ENCODE measurements at places on chromosomes 3 and 15. TPM values are rescaled to one million over a fixed set of nuclear protein-coding genes. Genes with fewer than 3 reads are reported as not detected.

GRCh38 chr3:90180096-90180495 lies 1072.7 kb downstream of the EPHA3 start:
- DNase-seq: no peak

DNA sequence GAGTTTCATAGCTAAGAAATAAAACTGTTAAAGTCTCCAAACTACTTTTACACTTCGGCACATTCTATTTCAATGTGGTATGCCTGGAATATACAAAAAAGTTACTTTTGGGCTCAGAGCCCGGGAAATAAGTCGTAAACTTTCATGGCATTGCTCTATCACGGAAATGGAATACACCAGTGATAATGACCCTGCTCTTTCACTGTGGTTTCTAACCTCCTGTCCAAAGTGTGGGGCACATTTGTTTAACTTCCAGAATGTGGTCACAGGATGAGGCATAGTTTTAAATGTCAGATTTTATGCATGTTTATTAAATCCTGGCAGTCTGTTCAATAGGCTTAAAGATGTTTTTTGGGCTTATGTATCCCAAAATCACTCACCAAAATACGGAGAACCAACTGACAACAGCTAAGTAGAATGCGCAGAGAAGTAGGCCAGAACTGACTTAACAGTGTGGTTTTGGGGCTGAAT lies 5.1 kb downstream of the CXCR6 start:
- DNase-seq: no peak

DNA sequence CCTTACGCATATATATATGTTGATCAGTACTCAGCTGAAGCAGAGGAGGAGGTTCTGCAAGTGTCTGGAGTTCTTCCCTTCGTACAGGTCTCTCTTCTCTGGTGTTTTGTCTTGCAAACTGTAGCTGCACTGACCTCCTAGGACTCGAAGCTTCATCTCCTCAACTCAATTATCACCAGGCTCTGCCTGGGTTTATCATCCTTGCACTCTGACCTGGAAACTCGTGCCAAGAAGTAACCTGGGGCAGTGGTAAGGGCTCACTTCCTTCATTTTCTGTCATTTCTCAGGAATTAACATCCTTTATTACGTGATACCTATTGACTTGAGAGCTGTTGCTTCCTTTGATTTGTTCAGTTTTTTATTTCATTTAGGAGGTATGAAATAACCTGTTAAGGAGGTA lies 14.4 kb downstream of the REC114 start:
- DNase-seq: no peak

The RBM15B gene
- total RNA-seq: 44.6 TPM

DNA sequence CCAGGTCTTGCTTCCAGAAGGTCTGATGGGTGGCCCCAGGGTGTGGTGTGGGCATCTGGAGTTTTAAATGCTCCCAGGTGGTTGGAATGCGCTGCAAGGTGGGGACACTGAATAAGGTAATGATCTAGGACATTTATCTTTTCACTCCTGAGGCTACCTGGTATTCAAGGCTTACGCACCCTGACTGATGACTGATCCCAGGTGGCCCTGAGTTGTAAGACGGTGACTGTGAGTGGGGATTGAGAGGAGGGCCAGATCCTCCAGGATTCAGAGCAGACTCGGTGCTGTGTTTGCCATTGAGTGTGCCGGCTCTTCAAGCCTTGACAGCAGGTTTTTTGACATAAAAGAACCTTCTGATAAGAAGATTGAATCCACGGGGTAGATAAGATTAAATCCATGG lies 40.3 kb downstream of the SLC6A20 start:
- DNase-seq: no peak

DNA sequence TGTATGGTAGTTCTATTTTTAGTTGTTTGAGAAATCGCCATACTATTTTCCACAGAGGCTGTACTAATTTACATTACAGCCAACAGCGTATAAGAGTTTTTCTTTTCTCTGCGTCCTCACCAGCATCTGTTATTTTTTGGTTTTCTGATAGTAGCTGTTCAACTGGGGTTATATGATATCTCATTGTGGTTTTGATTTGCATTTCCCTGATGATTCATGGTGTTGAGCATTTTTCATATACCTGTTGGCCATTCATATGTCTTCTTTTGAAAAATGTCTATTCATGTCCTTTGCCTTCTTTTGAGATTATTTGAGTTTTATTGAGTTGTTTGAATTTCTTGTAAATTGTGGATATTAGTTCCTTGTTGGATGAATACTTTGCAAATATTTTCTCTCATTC lies 114.6 kb downstream of the LRRK1 start:
- no peak for DNase-seq

The EPHA3 gene
- not detected for total RNA-seq

The STAC gene
- total RNA-seq: not detected

DNA sequence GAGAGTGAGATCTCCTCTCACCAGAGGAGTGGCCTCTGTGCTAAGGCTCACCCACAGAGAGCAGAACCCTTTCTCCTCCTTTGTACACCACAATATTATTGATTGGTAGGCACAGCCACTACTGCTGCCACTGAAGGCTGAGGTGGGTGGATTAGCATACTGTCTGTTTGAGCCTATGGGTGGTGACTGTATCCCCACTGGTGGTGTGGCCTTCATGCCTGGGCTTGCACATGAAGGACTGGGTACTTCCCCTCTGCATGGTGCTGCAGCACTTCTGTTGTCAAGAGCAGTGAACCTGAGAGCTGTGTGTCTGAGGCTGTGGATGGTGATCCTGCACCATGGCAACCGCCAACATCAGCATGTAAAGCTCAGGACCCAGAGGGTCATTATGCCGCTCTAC lies 35.7 kb upstream of the NECTIN3 start:
- no peak for DNase-seq

GRCh38 chr15:64763874-64764273 lies 11.5 kb downstream of the RBPMS2 start:
- DNase-seq: no peak

Data from pulmonary artery endothelial cell (primary cell).